Pancreas (tissue), 10 donors: ENCODE measurements at places on chromosomes 12 and 14. TPM values are rescaled to one million over a fixed set of nuclear protein-coding genes. Genes with fewer than 3 reads are reported as not detected.
A peak's percentile ranks its signal among the peaks of the same experiment; 100 is the strongest.

- DNase-seq = no peak
Measured at GRCh38 chr12:69225251-69225910, 14.0 kb upstream of the CPSF6 start.

- DNase-seq = no peak
Measured at GRCh38 chr12:44847888-44848702, 28.0 kb downstream of the NELL2 start.

RNASE13 gene
- polyA plus RNA-seq = 0.15 TPM

DNA sequence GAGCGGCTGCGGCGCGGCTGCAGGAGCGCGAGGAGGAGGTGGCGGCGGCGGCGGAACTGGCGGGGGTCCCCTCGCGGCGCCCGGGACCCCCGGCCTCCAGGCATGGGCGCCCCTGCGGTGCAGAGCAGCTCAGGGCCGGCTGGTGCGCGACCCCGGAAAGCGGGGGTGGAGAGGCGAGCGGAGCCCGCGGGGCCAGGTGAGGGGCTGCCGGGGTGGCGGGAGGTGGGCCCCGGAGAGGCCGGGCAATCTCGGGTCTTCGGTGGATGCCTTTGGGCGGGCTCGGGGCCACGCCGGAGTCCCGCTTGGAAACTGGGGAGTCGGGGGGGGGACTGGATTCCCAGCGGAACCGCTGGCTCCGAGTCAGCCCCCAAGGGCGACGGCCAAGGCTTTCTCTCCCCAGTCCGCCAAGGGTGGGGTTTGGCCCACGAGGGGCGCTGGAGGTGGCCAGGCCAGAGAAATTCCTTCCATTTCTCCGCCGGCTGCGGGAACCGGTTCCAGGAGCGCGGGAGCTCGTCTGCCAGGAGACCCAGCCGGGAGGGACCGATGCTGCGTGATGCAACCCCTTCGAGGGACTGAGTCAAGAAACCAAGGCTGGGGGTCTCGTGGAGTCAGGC, 13.9 kb upstream of the NR4A1 start:
- DNase-seq = peak; percentile 56

CELA1 gene
- polyA plus RNA-seq = not detected
